ENCODE measurements at places on chromosomes 5 and 9.

DNA sequence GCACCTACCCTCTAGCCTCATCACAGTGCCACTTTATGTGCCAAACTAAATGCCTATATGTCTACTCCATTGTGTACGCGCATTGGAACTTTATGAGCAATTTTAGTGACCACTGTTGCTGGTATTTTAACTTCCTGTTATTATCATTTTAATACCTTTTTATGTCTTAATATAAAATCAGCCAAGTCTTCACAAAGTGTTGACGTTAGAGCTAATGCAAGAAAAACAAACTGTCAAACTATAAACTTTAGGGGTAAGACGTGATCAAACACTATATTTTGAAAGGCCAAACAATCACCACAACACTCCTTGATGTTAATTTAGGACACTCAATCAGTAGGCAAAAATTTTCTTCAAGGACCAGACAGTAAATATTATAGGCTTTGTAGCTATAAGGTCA, 73.9 kb downstream of the PRELID2 start:
- no peak for DNase-seq

GRCh38 chr9:136192289-136193126, 12.4 kb downstream of the LHX3 start:
- no peak for DNase-seq

- no peak for DNase-seq
Measured at GRCh38 chr9:137460363-137461315, 1.5 kb upstream of the NSMF start.

GRCh38 chr5:17249029-17249634, 31.7 kb downstream of the BASP1 start:
- DNase-seq: no peak

DNA sequence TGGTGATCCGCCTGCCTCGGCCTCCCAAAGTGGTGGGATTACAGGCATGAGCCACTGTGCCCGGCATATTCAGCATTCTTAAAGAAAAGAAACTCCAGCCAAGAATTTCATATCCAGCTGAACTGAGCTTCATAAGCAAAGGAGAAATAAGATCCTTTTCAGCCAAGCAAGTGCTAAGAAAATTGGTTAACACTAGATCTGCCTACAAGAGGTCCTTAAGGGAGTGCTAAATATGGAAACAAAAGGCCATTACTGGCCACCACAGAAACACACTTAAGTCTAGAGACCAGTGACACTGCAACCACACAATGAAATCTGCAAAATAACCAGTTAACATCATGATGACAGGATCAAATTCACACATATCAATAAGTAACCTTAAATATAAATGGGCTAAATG, 331.5 kb downstream of the MAN2A1 start:
- no peak for DNase-seq

- peak; percentile 82 for DNase-seq
Measured at GRCh38 chr9:132408521-132408920, 1.5 kb upstream of the CFAP77 start.

GRCh38 chr9:133778336-133779013, 40.3 kb upstream of the SARDH start:
- no peak for DNase-seq

DNA sequence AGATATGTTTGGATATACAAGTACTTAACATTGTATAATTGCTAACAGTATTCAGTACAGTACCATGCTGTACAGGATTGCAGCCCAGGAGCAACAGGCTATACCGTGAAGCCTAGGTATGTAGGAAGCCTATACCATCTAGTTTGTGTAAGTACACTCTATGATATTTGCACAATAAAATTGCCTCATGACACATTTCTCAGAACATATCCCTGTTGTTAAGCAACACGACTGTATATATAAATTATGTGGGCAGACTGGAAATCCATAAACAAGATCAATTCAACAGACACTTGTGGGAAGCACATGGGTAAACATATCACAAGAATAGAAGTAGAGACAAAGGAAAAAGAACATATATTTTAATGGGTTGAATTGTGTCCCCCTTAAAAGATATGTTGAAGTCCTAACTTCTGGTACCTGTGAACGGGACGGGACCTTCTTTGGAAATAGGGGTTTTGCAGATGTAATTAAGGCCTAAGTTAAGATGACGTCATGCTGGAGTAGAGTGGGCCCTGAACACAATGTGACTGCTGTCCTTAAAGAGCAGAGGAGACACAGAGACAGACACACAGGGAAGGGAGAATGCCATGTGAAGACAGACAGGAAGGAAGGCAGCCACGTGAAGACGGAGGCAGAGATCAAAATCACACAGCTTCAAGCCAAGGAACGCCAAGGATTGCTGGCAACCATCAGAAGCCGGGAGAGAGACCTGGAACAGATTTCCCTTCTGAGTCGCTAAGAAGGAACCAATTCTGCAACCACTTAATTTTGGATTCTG, 76.3 kb downstream of the SCAI start:
- DNase-seq: no peak

DNA sequence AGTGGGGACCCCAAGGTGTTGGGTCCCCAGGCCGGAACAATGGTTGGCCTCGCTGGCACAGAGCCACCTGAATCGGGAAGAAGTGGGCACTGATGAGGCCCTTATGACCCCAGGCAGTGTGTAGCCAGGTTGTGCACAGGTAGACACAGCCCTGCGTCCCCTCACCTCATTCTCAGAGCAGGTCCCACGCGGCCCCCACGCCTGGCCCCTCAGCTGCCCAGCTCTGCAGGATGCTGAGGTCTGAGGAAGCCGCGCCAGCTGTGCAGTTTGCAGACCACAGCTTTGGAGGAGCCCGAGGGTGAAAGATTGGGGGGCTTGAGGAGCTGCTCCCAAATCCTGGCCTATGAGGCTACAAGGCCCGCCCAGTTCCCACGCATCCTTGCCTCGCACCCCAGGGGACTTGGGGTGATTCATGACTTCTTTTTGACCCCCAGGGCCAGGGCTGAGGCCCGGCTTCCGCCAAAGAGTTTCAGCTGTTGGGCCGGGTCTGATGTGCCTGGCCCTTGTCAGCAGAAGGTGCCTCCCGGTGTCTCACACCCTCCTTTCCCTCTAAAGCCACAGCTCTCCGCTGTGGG, 87.8 kb upstream of the PHYKPL start:
- DNase-seq: no peak

Measured in testis (tissue), 5 donors.